ENCODE measurements at places on chromosomes 3 and 15.

DNA sequence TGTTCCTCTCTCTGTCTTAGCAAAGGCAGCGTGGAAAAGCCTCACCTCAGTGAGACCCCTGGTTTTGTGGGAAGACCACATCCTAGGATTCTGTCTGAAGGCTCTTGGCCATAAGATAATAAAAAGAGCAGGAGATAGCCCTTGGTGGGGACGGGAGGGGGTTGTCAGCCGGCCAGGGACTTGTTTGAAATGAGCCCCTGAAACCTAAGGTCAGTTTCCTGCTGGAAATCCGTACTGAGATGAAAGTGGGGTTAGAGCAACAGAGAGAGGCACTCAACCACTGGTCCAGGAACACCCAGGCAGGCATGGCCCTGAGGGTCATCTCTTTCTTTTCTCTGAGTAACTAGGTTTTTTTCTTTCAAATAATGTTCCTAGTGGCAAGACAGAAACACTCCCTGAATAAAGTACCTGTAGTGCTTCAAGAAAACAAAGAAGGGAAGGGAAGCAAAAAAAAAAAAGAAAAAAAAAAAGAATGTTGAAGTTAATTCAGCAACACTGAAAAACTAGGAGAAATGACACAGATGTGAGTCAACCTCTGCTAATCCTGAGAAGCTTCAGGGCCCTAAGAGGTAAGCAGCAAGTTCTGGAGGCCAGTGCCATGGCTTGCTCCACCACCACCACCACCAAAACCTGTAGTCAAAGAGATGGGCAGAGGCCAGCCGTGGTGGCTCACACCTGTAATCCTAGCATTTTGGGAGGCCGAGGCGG is 3.2 kb downstream of the ITGB5 start:
- no peak for DNase-seq

DNA sequence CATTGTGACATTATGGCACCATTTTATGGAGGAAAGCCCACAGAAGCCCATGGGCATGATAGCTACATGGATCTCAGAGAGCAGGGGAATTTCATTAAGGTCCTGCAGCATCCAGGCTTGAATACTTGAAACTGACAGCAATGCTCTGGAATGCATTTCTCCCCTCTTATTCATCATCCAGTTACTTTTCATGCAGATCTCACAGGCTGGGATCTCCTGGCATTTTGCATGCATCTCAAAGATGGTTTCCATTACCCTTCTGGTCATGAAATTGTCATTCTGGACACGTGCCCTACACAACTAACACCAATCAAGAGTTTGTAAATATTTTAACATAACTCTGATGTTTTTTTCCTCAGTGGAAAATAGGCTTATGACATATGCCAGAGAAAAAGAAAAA is 32.4 kb downstream of the VGLL3 start:
- DNase-seq, result peak; percentile 87

GRCh38 chr15:88022716-88023115 is 233.8 kb downstream of the NTRK3 start:
- DNase-seq, result no peak

GRCh38 chr15:89822611-89822950 is 7.9 kb upstream of the ANPEP start:
- DNase-seq, result no peak

- no peak for DNase-seq
Observed at GRCh38 chr15:52652984-52653383, 26.2 kb downstream of the ATOSA start.

DNA sequence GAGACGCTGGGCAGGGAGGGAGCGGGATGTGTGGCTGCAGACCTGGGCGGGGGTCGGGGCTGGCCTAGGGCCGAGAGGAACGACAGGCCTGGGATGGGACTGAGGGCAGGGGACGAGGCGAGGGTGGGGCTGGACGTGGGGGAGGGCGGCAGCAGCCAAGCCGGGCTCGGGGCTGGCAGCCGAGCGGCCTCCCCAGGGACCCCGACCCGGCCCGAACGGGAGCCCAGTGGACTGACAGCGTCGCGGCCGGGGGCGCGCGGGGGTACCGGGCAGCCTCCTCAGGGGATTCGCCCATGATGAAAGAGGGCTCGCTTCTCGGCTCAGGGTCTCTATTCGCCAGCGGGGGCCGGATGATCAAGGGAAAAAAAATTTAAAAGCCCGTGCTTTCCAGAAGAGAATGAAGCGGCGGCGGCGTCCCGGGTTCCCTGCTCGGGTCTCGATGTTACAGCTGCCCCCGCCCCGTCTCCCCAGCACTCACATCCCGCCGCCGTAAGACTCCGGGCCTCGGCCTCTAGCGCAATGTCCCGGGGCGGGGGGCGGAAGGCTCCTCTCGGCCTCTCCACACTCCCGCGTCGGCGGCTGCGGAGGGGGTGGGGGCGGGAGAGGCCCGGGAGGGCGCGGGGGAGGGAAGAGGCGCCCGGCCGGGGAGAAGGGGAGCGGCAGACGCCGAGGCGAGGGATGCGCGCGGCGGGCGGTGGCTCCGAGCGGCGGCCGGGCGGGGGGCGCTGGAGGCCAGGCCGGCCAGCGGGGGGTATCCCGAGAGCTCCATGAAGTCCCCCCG is 4.3 kb downstream of the PTH1R start:
- DNase-seq, result no peak

GRCh38 chr15:40420071-40420713 is 14.6 kb downstream of the IVD start:
- no peak for DNase-seq

- peak; percentile 29 for DNase-seq
Observed at GRCh38 chr3:126654571-126655383, at the start of gene TXNRD3. Gene TXNRD3 (minus strand): TSS chr3:126655124.

- no peak for DNase-seq
Observed at GRCh38 chr3:136120373-136121348, 75.5 kb downstream of the MSL2 start.

GRCh38 chr15:62223020-62223419 is 57.9 kb upstream of the C2CD4B start:
- no peak for DNase-seq

All from AG09319 (cell line).